ENCODE measurements at places on chromosomes 5 and 9.

- DNase-seq, result no peak
Observed at GRCh38 chr9:82410866-82411265, 422.3 kb downstream of the SPATA31D1 start.

DNA sequence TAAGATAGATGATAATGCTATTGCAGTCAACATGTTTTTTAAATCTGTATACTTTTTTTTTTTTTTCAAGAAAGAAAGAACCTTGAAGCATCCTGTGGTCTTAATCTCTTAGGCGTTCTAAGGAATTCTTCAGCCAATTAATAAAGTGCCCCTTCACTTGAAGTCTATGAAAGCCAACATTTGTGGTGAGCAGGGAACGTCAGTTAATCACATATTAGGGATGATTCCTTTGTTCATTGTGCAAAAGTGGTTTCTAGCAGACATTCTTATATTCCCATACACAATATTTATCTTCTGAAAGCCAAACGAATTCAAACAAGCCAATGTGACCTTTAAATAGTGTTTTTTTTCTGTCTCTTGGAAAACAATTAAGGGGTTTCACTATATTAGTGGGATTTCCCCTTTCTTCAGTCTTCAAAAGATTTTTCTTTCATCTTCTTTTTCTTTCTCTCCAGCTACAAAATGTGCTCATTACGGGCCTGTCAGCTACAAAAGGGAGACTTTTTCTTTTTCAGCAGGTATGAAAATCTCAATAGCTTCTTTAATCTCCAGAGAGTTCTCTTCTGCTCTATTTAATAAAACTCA lies 40.1 kb downstream of the TMEM167A start:
- peak; percentile 26 for DNase-seq

- no peak for DNase-seq
Observed at GRCh38 chr5:124735169-124735858, 11.1 kb downstream of the ZNF608 start.

- peak; percentile 80 for DNase-seq
Observed at GRCh38 chr5:96709152-96709821, 47.1 kb downstream of the CAST start.

DNA sequence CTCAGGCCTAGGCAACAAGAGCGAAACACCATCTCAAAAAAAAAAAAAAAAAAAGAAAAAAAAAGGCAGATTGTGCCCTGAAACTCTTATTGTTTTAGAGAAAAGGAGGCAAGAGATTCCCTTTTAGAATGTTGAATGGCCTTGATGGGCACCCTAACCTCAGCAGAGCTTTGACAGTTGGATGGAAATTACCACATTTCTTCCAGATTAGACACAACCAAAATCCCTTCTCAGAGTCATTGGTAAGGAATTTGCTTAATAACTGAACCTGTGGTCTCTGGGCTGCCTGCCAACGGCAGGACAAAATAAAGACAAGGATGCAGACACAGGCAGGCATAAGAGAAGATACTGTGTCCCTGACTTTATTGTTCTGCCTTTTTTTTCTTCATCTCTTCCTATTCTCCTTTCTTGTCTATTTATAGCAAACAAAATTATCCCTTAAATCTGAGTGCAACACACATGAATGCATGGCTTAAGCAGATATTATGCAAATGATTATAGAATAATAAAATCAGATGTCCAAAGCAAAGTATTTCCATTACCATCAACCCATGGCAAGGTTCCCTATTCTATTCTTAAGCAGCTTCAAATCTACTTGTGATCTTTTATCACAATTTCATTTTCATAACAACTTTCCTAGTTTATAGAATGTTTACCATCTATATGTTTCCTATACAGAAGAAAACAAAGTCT lies 37.3 kb upstream of the TRIO start:
- peak; percentile 90 for DNase-seq

DNA sequence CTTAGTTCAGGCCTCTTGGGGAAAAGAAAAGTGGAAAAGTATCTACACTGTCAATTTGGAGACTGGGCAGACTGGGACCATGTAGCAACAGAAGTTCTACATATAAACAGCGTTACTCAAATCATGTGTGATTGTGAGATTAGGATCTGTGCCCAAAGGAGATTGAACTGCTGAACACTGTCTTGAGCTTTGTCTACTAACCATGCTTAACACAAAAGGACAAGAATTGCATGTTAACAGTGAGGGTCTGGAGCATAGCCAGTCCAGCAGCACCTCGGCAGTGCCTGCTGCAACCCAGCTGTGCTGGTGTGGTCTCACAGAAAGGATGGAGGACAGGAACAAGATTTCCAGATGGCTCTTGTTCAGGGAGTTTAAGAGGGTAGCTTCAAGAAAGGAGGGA lies 5.7 kb downstream of the PAM start:
- peak; percentile 43 for DNase-seq

GRCh38 chr9:111983484-111983908 lies 86.9 kb downstream of the UGCG start:
- no peak for DNase-seq

- peak; percentile 84 for DNase-seq
Observed at GRCh38 chr5:94691949-94692348, 73.5 kb downstream of the SLF1 start.

GRCh38 chr5:145544401-145544800 lies 290.7 kb downstream of the PRELID2 start:
- DNase-seq, result no peak

- no peak for DNase-seq
Observed at GRCh38 chr5:104082754-104083153, 520.2 kb upstream of the NUDT12 start.

DNA sequence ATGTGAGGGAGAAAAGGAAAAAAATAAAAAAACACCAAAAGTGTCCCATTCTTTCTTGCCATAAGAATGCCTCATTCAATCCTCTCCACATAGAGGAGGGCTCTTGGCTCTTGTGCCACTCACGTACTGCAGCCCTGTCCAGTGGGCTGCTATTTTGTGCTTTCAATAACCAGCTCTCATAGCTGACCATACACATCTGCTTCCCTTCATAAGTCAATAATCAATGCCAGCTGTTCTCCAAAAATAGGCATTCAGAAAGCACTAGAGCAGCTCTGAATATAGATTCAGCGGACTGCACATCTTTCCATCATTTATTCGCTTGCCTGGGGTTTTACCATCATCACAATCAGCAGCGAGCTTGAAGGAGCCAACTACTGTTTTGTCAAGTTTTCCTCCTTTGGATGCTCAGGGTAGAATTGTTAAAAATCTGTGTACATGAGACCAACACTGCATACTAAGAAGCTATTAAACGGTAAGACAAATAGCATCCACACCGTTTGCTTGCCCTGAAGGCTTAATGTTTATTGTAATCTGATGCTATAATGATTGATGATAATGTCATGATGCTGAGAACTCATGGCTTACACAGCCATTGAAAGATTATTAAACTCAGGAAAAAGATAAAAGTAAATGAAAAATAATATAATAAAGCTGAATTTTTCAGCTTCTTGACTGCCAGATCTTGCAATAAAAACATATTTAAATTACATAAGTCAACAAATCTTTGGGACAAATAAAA lies 80.0 kb downstream of the OXCT1 start:
- peak; percentile 37 for DNase-seq

- peak; percentile 29 for DNase-seq
Observed at GRCh38 chr9:110030632-110031031, 177.3 kb downstream of the C9orf152 start.

DNA sequence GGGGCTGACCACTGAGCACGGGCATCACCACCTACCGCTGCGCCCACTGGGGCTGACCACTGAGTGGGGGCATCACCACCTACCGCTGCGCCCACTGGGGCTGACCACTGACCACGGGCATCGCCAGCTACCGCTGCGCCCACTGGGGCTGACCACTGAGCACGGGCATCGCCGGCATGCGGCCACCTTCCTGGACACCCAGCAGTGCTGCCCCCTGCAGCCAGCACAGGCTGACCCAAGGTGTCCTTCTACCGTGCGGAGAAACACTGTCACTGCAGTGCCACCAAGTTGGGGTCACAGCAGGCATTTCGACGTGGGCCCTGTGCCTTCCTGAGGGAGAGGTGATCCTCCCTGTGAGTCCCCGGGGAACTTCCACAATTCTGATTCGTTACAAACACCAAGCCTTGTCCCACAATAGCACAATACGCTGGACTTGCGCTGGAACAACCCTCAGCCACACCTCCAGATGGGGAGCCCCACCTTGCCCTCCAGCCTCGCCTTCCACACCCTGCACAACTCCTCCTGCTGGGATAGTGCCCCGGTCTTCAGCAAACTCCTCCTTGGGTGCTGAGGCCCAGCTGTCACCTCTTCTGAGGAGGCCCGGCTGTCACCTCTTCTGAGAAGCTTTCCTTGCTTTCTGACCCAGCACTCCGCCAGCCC lies 90.3 kb upstream of the SARDH start:
- no peak for DNase-seq

DNA sequence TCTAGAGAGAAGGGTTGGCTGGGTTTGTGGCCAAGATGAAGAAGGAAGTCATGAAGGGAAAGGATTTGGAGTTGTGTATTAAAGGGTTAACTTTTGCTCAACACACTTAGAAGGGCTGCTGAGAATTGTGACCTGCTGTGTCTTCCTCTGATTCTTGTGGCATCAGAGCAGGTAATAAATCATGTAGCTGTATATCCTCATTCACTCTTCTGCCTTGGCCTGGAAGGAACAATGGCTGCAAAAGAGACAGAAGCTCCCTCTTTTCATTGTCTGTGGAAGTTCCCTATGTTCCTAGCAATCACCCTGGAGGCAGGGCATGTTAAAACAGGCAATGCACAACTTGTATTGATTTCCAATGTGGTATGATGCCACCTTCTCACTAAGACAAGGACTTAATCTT lies 159.1 kb downstream of the LRRC70 start:
- DNase-seq, result no peak

DNA sequence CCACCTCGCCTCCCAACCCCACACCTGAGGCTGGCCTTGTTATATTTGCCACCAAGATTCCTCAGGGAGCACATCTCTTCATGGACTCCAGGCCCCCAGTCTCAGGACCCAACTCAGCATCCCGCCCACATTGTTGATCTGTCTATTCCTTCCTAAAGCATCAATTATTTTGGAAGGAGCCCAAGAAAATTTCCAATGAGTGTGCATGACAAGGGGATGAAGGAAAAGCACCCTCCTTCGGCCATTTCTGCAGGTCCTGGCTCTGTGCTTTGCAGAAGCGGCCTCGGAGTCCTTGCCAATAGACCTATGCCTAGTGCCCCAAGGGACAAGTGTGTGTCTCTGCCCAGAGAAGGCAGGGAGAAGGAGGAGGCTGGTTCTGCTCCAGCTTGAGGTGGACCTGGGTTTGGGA lies 273.2 kb downstream of the GADD45G start:
- DNase-seq, result no peak

- no peak for DNase-seq
Observed at GRCh38 chr5:53403758-53404157, 76.7 kb upstream of the FST start.

GRCh38 chr5:143222287-143223231 lies 180.9 kb downstream of the NR3C1 start:
- no peak for DNase-seq

- DNase-seq, result peak; percentile 30
Observed at GRCh38 chr5:42943931-42944631, 96.0 kb downstream of the ANXA2R start.

- no peak for DNase-seq
Observed at GRCh38 chr9:138050472-138051330, 173.1 kb downstream of the CACNA1B start.

DNA sequence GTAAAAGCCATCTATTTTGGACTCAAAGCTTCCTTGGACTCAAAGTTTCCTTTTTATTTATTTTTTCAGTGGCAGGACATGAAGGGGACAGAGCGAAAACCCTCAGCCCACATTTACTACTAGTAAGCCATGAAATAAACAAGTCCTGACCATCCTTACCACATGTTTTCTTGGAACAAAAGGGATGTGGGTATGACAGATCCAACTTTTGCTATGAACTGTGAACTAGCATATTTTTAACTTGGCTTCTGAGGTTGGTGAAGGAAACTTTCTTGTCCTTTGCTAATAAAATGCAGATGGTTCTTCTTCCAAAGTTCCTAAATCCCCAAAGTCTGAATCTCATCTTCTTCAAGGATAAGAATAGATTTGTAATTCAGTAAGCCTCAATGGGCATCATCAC lies 122.7 kb upstream of the TNC start:
- no peak for DNase-seq

DNA sequence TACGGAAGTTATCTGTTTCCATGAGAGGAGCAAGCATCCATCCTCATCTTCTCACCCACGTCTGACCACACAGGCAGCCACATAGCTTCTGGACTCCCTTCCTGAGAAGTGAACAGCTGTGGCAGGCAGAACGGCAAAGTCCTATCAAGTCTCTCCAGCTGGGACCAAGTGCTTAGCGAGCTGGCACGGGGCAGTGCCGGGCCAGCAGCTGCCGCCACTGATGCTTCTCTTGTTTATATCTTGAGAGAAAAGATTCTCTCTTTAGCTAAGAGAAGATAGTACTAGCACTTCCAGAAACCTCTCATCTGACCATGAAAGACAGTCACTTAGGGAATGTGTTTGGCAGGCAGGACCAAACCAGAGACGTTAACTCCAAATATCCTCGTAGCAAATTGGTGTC lies 37.2 kb downstream of the PLAC8L1 start:
- no peak for DNase-seq

DNA sequence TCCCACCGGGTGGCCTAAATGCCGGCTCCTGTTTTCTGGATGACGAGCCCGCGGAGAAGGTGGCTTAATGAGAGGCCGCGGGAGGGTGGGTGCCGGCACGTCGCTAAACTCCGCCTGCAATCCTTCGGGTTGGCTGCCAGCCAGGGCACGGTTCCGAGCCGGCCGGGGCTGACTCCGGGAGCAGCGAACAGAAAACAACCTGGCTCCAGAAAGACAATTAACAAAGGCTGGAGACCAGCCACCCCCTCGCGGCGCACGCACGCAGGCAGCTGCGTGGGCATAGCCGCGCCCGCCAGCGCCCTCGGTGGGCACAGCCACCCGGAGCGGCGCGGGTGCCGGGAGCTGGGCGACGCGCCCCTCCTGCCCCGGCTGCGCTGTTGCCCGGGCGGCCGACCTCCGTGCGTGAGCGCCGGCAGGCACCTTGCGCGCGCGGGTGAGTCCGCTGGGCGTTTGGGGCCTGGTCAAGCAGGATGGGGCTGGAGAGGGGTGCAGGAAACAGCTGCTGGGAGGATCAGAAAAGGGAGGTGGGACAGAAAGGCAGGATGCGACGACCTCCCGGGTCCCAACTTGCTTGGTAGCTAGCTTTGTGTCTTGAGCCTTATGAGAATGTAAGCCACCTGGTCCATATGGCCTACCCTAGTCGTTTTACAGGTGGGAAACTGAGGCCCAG lies at the start of gene ARHGEF37:
ARHGEF37 (plus strand) TSS at position 307 of the 670 bp plus-strand sequence. CDS start 16,272 bp downstream, outside the sequence.
- DNase-seq, result peak; percentile 56

All from astrocyte of the spinal cord (primary cell).